Lung microvascular endothelial cell (primary cell): ENCODE measurements at places on chromosomes 3 and 15. TPM values are rescaled to one million over a fixed set of nuclear protein-coding genes. Genes with fewer than 3 reads are reported as not detected.

Gene ZCWPW2
- under 0.01 and 0.20 TPM in 2 replicates for total RNA-seq

Gene GOLGA6L9
- 0.60 and 0.87 TPM in 2 replicates for total RNA-seq

Gene DMXL2
- total RNA-seq = 4.6 and 6.5 TPM in 2 replicates

Gene DCBLD2
- 16.1 and 16.5 TPM in 2 replicates for total RNA-seq

Gene ZDHHC23
- total RNA-seq = 7.2 and 20.6 TPM in 2 replicates

Gene FRMD4B
- 36.6 and 73.2 TPM in 2 replicates for total RNA-seq

Gene IGDCC3
- under 0.01 TPM in 1 of 2 replicates, not detected in the other for total RNA-seq

Gene TAGLN3
- not detected in 2 replicates for total RNA-seq

Gene MAGEL2
- total RNA-seq = under 0.01 TPM in 1 of 2 replicates, not detected in the other

Gene FRMD5
- total RNA-seq = 0.99 and 1.5 TPM in 2 replicates

Gene LIPH
- not detected in 2 replicates for total RNA-seq

Gene TP63
- under 0.01 TPM in 1 of 2 replicates, not detected in the other for total RNA-seq

Gene ARPP21
- total RNA-seq = not detected in 2 replicates

Gene CAPN3
- 0.22 and 0.60 TPM in 2 replicates for total RNA-seq

Gene STRIT1
- total RNA-seq = not detected in 2 replicates

Gene SPTBN5
- 2.2 and 2.6 TPM in 2 replicates for total RNA-seq

DNA sequence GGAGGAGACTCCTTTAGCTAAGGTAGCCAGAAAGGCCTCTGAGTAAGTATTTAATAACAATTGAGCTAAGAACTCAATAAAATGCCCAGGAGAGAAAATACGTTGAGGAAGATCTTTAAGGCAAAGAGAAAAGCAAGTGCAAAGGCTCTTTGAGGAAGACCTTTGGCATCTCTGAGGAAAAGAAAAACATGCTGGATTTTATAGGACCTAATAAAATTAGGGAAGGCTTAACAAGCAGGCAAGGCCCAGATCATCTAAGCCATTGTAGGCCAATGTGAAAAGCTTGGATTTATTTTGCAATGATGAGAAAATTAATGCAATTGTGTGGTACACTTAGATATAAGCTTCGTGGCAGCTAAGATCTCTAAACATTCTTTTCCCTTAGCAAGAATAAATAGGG, 75.7 kb downstream of the P3H2 start:
- no peak for DNase-seq

GRCh38 chr3:125108833-125109535, 53.2 kb upstream of the HEG1 start:
- DNase-seq = no peak

DNA sequence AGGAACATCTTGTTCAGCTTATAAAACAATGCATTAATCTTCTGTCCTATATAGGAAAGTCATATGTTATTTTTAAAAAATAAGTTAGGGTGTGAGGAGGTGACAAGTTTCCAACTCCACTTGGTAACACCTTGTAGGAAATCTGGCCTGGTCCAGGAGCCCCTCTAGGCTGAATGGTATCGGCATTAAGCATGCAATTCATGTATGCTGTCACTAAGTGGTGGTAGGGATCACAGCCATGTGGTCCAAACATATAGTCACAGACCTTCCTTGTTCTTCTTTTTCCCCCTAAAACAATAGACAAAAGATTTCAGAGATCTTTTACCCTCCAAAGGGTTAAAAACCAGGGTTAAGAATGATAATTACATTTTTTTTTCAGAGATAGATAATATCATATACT, 4.2 kb upstream of the APBA2 start:
- peak; percentile 37 for DNase-seq

GRCh38 chr3:144810160-144810559, 838.5 kb downstream of the DIPK2A start:
- no peak for DNase-seq

- DNase-seq = peak; percentile 47
Measured at GRCh38 chr3:71753701-71754609, at the start of gene GPR27. GPR27 (plus strand) TSS chr3:71753855; CDS start chr3:71754050, 195 bp downstream.

DNA sequence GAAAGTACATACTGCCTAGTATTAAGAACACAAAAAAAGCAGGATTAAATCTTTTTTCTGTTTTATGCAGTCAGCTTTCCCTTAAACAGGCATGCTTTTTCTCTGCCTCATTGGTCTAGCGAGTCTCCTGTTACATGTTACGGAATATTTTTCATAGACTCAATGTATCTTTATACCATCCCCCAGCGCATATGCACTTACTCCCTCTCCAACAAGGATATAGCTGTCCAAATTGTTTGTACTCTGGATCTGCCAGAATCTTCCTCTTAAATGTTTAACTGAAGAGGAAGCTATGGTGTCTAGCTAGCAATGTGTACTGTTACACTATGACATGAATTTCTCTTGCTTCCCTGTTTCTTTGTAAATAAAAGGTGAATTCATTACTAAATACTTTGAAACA, 9.2 kb upstream of the SLCO3A1 start:
- DNase-seq = no peak

DNA sequence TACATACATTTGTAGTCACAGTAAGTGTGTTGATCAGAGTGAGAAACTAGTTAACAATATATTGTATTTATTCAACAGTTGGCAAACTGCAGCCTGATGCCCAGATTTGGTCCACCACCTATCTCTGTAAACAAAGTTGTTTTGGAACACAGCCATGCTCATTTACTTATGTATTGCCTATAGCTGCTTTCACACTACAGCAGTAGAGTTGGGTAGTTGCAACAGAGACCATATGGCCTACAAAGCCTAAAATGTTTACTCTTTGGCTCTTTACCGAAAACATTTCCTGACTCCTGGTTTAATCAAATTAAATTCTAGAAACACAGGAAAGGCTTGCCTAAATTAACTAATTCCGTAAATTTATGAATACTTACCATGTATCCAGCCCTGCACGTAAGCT, 39.4 kb downstream of the CMC1 start:
- no peak for DNase-seq

GRCh38 chr15:65418596-65418995, 4.2 kb downstream of the IGDCC4 start:
- no peak for DNase-seq

DNA sequence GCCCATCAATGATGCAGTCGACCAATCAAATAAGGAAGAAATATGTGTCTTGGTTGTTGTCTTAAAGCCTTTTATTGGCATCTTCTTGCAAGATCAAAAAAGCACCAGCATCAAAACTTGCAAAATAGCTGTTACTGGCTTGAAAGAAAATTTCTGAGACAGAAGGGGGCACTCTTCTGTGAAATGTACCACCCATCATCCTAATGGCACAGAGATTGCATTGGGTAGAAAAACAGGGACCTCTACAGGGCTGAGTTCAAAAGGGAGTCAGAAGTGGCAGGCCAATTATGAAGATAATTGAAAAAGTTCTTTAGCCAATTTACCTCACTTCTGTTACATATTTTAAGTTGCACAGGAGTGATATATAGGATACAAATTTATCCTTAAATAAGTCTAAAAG, 122.3 kb upstream of the GPR149 start:
- no peak for DNase-seq

DNA sequence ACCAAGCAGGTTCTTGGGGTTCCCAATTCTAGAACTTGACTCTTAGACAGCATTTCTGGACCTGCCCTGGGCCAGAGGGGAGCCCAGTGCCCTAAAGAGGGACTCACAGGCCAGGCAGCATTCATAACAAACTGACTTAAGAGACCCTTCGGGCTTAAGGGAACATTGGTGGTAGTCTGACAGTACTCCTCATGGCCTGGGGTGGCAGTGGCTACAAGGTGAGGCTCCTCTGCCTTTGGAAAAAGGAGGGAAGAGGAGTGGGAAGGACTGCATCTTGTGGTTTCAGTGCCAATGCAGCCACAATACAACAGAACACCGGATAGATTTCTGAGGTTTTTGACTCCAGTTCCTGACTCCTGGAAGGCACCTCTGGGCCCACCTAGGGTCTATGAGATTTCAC, 172.2 kb upstream of the STRIT1 start:
- DNase-seq = no peak

DNA sequence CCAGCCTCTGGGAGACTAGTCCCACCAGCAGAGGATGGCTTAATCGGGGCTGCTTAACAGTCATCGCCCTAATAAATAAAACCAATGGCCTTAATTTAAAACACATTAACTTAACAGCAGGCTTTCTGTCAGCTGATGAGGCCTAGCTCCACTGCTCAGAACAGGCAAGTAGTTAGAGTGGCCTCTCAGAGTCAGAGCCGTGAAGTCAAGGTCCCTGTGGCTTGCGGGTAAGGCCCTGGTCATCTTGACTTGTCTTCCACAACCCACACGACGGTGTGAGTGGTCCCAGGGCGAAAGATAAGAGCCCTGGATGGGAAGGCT, 11.8 kb downstream of the XXYLT1 start:
- no peak for DNase-seq

DNA sequence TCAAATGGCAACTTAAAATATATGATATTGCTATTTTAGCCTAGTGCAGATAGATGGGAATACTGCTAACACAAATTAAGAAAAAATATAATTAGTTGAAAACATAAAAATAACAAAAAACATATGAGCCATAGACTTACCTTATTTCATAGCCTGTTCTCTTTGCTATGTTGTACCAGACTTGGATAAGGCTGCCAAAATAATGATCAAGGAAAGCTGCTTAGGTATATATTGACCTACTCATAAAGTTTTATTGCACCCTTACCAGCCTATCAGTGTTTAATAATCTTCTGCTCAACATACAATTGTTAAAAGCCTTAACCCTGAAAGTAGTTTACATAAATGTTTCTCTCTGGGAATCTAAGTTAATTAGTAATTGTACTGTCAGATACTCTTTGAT, at the start of gene SI:
Gene SI, minus strand, starts transcription at position 204 of the 400 bp plus-strand sequence. CDS start 2,484 bp downstream, outside the sequence.
- DNase-seq = no peak

DNA sequence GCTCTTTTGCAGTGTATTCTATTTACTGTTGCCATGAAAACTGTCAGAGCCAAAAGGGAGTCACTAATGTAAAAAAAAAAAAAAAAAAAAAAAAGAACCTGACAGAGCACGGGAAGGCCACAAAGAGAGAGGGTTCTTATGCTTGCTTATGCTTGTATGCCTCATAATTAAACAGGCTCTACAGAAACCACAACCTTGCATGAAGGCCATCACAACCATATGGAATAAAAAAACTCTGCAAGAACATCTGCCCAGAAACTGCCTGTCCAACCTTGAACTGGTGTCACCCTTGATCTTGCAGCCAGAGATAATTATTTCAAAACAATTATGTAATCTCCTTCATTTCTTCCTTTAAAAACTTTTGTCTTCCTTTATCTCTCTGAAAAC, 50.1 kb downstream of the CFAP20DC start:
- no peak for DNase-seq

- no peak for DNase-seq
Measured at GRCh38 chr3:115922681-115923347, 299.5 kb downstream of the GAP43 start.

DNA sequence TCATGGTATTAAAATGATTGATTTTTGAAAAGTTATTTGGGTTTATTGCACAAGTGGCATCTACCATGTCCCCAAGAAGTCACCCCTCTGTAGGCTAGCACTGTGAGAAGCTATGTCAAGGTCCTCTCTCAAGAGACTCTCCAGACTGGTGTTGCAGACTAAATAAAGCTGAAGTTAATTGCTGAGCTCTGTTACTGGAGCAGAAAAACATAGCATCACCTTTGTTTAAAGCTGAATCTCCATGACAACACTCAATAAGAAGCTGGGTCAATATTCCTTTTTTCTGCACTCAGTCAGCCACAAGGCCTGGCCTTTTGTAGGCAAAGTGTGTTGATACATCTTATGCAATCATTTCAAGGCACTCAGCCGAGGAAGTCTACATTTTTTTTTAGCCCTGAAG, 806.6 kb upstream of the LMCD1 start:
- DNase-seq = no peak

DNA sequence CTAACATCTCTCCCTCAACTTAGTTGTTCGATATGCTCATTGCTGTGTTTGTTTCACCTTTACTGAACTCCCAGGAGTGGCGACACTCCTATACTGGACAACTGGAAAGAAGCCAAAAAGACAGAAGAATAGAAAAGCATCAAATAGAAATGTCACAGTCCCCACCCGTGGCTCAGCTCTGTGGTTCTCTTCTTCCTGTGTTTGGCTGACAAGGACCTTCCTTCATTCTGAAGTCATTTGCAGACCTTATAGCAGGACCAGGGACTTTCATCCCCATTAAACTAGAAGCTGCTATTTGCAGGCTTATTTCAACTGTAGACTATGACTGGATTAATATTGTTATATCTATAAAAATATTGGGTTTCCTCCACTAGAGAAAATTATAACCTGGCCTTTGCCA, 125.9 kb downstream of the NECTIN3 start:
- DNase-seq = no peak

GRCh38 chr3:133742351-133743091, 3.7 kb upstream of the TF start:
- no peak for DNase-seq

GRCh38 chr15:32028921-32029320, 1.4 kb upstream of the CHRNA7 start:
- no peak for DNase-seq

DNA sequence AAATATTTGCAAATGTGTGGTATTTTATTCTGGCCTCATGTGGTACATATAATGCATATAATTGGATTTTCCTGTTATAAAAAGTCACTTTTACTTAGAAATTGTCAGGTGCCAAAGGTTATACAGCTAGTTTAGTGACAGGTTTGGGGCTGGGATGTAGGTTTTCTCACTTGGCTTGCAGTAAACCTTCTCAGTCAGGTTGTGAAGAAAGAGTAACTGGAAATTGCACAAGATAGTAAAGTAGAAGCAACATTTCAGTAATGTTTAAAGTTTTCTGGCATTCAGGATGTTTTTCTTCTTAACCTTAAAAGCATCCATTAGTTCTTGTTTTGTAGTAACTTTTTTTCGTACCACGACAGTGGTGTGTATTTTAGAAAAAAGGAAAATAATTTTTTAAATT, 53.9 kb downstream of the MEF2A start:
- no peak for DNase-seq
